ENCODE measurements at places on chromosomes 1 and 21. TPM values are rescaled to one million over a fixed set of nuclear protein-coding genes. Genes with fewer than 3 reads are reported as not detected.
A peak's percentile ranks its signal among the peaks of the same experiment; 100 is the strongest.

The KCTD3 gene
- total RNA-seq: 60.3 TPM

The MEX3A gene
- total RNA-seq: 31.5 TPM

DNA sequence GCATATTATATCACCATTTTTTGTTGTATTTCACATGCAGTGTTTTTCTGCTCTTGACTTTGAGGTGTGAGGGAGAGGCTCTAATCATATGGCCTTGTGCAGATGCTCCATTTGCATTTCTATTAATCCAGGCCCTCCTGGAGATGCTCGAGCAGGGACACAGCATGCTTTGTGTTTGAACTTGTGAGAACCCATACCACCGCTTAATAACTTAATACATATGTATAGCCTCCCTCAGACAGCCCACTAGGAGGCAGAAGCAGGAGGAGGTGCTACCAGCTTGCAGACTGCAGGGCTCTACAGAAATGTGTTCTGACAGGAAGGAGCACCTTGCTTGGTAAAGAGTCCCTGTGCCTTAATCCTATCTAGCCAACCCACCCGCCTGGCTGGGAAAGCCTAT, 155.2 kb downstream of the BARHL2 start:
- no peaks in the 10 kb centered on the region for H3K36me3 ChIP-seq
- H3K27ac ChIP-seq: no peak overlapping the region
- no peak overlapping the region for H3K4me3 ChIP-seq
- H3K4me1 ChIP-seq: peaks cover 28% of the 10 kb centered on the region
- H3K27me3 ChIP-seq: peaks cover 59% of the 10 kb centered on the region
- DNase-seq: peak; percentile 87

- no peak overlapping the region for H3K4me3 ChIP-seq
- peak; percentile 3 for DNase-seq
- H3K27me3 ChIP-seq: no peaks in the 10 kb centered on the region
- H3K27ac ChIP-seq: no peak overlapping the region
- no peaks in the 10 kb centered on the region for H3K36me3 ChIP-seq
Observed at GRCh38 chr1:56092684-56093570, 486.4 kb downstream of the PLPP3 start.

- peaks cover 9% of the 10 kb centered on the region for H3K4me1 ChIP-seq
- H3K27ac ChIP-seq: no peak overlapping the region
- no peaks in the 10 kb centered on the region for H3K27me3 ChIP-seq
- DNase-seq: no peak
- no peak overlapping the region for H3K4me3 ChIP-seq
Observed at GRCh38 chr1:180614730-180615129, 17.1 kb upstream of the XPR1 start.

- DNase-seq: no peak
- H3K27ac ChIP-seq: no peak overlapping the region
- H3K4me1 ChIP-seq: peaks cover 21% of the 10 kb centered on the region
Observed at GRCh38 chr1:14245954-14246353, 352.5 kb upstream of the KAZN start.

DNA sequence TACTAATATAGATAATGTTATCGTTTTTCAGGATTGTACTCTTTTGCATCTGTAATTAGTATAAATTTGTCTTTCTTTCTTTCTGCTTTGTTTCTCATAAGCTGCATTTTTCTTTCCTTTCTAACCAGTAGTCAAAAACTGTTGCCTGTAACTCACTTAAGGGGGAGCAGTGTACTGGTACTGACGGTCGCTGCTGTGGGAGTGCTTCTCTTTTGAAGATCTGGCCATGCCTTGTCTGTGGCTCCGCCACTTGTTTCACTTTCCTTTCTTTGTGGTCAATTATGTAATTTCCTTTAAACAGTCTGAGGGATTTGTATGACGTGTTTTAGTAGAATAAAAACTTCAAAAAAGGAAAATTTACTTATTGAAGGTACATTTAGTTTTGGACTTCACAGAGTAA, 37.0 kb downstream of the MIA3 start:
- no peaks in the 10 kb centered on the region for H3K4me1 ChIP-seq
- H3K27me3 ChIP-seq: no peaks in the 10 kb centered on the region
- peaks cover 72% of the 10 kb centered on the region for H3K36me3 ChIP-seq
- H3K27ac ChIP-seq: no peak overlapping the region

Data from GM23338 (cell line).